ENCODE measurements at places on chromosomes 2 and 18.

DNA sequence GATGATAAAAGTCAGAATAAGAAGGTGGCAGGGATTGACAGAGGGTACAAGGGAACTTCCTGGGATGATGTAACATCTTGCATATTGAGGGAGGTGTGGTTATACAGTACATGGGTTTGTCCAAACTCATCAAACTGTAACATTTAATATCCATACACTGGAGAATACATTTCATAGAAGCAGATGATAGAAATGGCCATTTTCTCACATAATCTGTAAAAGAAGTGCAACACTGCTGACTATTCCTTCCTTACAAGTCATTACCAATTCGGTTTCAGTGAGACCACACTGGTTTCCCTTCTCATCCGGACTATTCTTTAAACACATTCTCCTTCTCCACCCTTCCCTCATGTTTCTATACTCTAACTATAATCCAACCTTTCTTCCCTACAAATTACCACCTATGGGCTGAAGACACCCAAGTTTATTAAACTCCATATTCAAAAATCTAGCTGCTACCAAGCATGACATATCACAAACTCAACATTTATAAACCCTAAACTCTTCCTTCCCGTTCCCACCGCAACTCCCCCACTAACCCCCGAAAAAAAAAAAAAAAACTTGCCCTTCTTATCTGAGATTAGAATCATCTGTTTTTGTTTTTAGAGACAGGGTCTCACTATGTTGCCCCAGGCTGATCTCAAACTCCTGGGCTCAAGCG, 1.6 kb downstream of the COX7A2L start:
- no peak for DNase-seq

- DNase-seq: no peak
Observed at GRCh38 chr2:30625276-30625675, 178.2 kb downstream of the LCLAT1 start.

DNA sequence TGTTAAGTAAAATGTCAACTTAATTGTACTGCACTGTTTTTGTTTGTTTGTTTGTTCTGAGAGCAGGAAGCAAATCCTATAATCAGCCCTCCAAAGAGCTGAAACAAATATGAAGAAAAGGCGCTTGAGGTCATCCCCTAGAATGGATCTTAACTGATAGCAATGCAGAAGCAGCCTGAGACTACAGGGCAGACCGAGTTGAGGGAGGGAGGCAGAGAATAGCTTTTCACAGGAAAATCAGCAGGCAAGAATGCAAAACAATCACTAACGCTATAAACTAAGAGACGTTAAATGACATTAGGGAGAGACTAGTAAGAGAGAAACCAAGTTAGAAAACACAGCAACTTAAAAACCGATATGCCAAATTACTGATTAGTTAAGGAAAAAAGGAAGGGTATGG, 37.2 kb downstream of the GALNT1 start:
- DNase-seq: no peak

DNA sequence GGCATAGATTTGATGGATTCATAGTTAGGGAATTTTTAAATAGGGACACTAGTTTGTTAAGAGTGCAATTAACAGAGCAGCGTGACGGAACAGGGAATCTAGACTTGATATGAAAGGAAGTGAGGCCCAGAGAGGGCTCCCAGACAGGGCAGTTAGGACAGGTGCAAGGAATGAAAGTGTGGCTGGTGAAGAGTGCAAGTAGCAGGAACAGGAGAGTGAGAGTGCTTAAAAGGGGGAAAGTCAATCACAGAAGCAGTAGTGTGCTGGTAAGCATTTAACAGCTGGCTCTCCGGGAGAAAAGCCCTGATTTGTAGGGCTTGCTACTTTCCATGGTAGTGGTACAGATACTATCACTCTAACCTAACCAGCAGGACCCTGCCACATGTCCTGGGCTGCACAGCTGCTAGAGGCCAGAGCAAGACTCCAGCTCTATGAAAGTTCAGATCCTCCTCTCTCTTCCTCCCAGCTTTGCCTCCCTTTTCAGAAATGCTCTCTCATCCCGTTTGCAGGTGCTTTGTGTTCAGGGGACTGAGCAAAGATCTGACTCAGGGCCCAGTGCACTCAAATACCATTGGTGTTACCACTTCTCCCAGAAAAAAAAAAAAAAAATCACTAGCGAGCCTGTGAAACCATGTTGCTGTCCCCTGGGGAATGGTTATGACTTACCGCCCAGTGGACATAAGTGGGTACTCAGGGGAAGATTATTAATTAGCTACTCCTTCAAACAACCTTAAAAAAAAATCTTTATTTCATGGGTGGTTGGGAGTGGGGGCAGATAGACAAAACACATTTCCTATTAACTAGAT, 18.1 kb upstream of the GCFC2 start:
- DNase-seq: no peak

DNA sequence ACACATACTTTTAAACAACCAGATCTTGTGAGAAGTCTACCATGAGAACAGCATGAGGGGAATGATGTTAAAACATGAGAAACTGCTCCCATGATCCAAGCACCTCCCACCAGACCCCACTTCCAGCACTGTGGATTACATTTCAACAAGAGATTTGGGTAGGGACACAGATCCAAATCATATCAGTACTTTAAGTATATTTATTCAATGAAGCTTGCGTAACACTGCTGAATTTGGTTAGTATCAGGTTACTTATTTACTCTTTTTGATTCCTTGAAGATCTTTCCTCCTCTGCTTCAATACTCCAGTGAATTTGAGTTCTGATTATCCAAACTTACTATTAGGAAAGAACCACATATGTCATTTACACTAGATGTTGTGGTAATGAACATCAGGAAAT, 418.6 kb downstream of the PIK3C3 start:
- no peak for DNase-seq

GRCh38 chr2:165144315-165144714, 59.5 kb downstream of the SCN3A start:
- no peak for DNase-seq

DNA sequence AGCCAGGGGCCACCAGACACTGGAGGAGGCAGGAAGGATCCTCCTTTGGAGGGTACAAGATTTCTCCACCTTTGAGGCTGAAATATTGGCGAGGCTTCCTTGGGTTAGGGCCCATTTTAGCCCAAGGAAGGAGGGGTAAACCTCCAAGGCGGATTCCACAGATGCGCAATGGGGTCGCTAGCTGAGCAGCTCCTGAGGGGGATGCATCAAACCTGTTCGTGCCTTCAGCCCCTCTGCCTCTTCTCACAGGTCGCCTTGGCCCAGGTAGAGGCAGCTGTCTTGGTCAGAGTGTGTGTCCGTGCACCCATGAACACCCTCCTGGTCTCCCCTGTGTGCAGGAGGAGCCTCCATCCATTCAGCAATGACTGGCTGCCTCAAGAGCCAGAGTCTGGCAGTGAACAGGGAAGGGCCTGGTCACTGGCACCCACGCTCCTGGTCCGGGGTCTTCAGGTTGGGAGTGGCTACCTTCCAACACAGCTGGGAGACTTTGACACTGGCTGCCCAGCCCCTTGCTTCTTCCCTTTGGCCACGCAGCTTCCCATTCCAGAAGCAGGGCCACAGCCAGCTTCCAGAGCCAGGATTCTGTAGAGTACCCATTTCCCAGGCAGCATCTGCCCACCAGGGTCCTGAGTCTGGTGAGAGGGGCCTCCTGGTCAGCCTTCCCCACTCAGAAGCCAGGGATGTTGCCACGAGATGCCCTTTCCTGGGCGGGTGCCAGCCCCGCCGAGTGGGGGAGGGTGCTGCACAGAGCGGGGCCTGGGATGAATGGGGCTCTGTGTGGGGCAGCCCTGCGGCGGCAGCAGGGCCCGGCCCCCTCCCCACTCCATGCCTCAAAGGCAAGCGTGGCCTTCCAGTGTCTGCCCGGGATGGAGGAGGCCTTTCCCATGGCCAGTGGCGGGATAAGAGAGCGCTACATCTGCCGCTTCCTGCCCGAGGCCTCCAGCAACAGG, 95.8 kb upstream of the GPC1 start:
- DNase-seq: no peak

GRCh38 chr2:57543211-57543610, 503.4 kb upstream of the VRK2 start:
- DNase-seq: no peak

DNA sequence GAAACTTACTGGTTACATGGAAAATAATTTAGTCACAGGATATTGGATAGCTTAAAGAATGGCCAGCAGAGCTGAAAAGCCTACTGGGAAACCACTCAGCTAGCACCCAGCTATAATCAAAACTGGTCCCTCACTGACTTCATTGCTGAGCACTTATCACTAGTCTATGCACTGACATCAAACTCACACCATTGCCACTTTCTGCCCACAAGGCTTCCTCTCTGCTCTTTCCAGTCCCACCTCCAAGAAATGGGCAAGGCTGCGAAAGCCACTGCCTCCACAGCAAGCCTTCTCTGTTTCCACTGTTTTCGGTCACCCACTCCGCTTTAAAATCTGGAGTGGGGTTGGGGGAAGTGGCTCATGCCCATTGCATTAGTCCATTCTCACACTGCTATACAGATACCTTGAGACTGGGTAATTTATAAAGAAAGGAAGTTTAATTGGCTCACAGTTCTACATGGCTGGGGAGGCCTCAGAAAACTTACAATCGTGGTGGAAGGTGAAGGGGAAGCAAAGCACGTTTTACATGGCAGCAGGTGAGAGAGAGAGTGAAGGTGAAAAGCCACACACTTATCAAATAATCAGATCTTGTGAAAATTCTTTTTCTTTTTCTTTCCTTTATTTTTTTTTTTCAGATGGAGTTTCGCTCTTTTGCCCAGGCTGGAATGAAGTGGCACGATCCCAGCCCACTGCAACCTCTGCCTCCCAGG, 77.0 kb upstream of the CERS6 start:
- no peak for DNase-seq

DNA sequence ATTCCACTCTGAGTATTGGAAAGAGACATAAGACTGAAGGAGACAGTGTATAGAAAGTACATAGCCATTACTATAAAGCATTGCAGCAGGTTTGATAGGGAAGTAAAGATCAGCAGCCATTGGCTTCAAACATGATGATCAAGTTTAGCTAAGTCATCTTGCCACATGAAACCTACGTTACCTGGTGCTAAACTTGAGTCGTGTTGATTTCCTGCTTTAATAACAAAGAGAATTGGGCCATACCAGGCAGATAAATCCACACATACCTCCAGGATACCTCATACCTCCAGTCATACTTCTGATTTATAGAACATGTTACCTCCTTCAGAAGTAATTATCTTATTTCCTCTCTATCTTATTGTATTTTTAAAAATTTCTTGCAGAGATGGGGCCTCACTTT, 10.3 kb upstream of the KYNU start:
- no peak for DNase-seq

DNA sequence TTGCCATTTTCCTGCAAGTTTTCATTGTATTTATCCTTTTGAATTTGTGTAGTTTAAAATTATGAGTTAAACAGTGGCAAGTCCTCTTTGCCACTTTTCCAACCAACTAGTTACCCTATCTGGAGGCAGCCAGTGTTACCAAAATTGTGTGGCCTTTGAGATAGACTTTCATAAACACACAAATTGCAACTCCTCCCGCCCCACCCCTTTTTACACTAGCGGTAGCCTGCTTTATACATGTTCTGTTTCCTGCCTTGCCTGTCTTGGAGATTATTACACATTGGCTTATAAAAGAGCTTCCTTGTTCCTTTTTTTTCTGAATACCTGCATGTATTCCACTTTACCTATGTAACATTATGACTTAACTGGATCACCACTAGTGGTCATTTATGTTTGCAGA, 56.5 kb downstream of the RPIA start:
- DNase-seq: no peak

GRCh38 chr2:197245829-197246804, 64.5 kb downstream of the ANKRD44 start:
- DNase-seq: no peak

DNA sequence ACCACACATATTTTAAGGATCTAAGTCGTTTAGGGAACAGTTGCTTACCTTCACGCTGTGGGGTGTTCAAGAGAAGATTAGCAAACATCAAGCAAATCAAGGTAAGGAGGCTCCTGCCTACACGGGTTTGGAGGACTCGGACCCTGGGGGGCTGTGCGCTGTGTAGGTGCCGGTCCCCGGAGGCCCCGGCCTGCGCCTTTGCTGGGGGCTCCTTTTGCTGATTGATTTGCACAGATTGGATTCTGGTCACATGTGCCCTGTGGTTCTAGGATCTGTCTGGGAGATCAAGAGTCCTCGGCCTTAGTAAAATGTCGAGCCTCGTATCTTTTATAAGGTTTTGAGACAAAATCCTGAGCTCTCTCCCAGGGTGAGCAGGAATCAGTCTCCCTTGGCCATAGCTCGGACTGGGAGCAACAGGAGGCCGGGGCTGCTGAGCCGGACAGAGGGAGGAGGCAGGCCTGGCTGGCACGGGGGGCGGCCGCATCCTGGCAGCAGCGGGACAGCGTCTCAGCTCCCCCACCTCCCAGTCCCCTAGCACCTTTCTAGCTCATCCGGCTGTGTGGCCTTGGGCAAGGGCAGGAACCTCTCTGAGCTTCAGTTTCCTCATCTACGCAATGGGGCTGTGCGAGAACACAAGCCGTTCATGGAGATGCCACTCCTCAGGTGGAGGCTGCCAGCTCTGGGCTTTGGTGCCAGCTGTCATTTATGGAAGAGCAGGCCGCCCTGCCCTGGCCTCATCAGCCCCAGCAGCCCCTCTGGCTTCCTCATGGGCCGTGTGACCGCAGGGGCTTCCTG, 147.2 kb downstream of the MBP start:
- DNase-seq: no peak

- DNase-seq: no peak
Observed at GRCh38 chr18:59767732-59768131, 70.5 kb upstream of the CCBE1 start.

DNA sequence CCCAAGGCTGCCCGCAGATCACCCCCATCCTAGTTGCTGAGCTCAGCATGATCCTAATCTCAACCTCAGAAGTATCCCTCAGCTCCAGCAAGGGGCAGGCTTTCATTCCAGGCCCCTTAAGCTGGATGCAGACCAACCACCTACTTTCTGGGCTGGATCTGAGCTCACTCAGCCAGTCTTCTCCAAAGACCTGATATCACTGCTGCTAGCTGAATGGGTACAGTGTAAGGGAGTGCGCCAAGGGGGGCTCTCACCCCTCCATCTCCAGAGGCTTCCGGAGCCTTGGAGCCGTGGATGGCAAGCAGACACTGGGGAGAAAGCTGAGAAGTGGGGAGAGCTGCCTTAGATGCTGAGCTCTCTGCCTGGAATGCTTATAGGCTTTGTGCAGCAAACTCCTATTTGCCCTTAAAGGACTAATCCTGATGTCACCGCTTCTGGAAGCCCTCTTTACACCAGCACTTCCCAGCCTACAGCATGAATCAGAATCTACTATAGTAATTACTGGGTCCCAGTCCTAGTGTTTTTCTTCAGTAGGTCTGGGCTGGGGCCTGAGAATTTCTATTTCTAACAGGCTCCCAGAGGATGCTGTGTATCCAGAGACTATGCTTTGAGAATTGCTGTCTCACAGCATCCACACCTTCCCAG, 31.0 kb downstream of the GYPC start:
- no peak for DNase-seq

DNA sequence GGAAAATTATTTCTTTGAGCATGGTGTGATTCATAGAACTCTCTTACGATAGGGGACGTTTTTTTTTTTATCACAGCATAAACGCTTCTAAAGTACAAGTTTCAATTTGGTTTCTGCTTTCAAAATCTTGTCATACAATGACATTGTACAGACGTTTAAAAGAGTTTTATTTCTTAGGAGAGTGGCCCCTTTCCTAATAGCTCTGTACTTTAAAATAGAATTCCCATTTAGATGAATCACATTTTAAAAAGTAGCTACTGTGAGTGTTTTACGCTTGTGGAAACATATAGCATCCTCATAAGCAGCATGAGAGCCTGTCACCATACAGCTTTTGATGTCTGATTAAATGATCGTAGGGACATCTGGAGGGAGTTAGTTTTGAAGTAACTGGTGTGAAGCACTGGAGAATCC, 510.9 kb downstream of the PARD3B start:
- DNase-seq: no peak

GRCh38 chr2:142082368-142082767, 48.4 kb downstream of the LRP1B start:
- no peak for DNase-seq
